Uterus (tissue), 4 donors: ENCODE measurements at places on chromosomes 13 and 19.

DNA sequence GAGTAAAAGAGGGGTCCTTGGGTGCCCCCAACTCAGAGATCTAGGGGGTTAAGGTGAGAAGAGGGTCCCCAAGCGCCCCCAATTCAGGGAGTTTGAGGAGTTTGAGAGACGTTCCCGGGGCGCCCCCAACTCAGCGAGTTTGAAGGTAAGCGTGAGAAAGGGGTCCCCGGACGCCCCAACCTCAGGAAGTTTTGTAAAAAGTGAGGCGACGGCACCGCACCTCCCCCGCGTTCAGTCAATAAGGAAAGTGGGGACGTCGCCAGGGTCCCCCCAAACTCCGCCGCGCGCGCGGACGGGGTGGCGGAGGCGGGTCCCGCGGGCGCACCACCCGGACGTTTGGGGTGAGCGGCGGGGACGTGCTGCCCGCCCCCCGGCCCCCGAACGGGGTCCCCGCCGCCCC, 353 bp downstream of the RFX2 start:
- DNase-seq, result peak; percentile 51

GRCh38 chr13:111156421-111156820, 41.3 kb downstream of the ARHGEF7 start:
- DNase-seq, result no peak

DNA sequence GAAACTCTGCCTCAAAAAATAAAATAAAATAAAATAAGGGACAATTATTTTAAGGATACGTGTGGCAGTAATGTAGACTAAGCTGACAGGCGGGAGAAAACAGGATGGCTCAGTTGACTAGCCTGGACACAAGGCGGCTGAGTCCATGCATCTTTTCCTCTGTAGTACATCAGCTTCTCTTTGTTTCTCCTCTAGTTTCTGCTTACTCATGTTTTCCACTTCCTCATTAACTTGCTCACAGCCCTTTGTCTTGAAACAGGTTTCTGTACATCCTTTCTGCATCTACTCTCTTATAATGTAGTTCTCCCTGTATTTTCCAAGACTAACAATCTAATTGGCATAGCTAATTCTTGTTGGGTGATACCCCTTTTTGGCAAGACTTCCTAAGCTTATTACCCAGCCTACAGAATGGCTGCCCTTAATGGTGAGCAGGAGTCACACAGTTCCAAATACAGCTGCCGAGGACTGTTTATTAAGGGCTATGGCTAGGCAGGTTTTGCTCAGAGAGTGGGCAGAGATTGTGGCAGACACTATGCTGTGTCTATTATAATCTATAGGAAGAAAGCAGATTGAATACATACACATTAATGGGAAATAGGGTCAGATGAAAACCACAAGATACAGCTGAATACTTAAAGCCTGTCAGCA, 58.7 kb upstream of the KLF5 start:
- DNase-seq, result no peak

DNA sequence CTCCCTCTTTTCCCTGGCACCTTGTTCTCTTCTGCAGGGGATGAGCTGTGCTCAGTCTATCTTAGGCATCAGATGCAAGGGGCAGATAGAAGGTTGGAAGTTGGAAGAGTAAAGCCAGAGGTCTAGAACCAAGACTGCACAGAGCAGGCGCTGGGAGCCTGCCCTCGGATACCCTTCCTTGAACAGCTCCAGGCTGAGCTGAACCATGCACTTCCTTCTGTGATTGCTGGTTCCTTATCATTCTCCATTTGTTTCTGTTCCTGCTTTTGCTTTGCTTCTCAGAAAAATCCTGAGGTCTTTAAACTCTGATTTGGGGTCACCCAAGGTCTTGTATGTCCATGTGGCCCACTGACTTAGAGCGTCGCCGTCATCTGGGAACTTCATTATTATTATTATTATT, 36.3 kb downstream of the ARHGEF18 start:
- DNase-seq, result no peak

GRCh38 chr13:112161521-112162301, 94.8 kb downstream of the SOX1 start:
- DNase-seq, result no peak

GRCh38 chr19:1783354-1783753, 28.7 kb downstream of the ATP8B3 start:
- DNase-seq, result no peak

GRCh38 chr13:104086759-104087158, 1020.5 kb upstream of the SLC10A2 start:
- DNase-seq, result no peak

- DNase-seq, result no peak
These were observed 1.5 kb downstream of the MYPOP start for GRCh38 chr19:45900738-45901431.

DNA sequence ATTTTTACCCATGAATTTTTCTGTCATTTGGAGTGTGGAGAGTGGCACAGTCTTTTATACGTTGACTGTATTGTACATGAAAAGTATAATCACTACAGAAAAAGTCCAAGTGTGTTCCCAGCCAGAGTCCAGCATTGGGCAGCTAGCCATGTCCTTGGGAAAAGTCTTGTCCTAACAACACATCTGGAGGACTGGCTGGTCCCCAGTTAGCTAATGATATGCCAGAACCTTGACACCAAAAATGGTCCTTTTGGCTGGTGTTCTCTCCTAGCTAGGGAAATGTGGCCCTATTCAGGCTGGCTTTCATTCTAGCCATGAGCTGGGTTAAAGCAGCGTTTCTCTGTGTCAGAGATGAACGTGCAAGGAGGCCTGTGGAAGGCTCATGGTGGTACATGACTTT, 98.9 kb downstream of the ESD start:
- peak; percentile 47 for DNase-seq

DNA sequence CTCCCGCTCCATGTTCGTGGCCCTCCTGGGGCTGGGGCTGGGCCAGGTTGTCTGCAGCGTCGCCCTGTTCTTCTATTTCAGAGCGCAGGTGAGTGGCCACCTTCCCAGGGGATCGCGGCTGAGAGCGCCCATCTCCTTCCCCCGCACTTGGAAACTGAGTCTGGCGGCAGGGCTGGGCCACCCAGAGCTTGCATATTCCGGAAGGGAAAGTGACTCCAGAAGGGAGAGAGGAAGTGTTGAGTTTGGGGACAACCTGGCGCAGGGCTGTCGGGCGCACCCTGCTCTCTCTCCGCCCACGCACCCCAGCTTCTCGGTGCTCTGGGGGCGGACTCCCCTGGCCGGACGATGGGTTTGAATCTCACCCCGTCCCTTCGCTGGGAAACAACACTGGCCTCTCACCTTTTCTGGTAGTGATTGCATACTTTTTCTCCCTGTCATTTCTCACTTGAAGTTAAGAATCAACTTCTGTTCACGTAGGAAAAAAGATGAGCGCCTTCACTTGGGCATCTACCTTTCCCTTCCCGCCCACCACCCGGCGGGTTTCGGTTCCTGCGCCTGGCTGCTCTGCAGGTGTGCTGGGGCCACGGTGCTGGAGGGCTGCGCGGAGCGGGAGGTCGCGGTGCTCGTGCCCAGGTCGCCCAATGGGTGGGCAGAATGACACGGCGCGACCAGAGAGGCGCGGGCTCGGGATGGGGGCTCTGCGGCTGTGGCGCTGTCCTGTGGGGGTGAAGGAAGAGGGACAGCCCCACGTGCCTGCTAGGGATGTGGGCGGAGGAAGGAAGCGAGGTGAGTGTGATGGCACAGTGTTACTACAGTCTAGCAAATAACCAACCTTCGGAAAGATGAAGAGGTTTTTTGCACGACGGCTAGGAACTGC, 721 bp downstream of the TNFSF11 start:
- DNase-seq, result no peak

GRCh38 chr19:32868206-32868950, 1.2 kb downstream of the SLC7A9 start:
- DNase-seq, result no peak

DNA sequence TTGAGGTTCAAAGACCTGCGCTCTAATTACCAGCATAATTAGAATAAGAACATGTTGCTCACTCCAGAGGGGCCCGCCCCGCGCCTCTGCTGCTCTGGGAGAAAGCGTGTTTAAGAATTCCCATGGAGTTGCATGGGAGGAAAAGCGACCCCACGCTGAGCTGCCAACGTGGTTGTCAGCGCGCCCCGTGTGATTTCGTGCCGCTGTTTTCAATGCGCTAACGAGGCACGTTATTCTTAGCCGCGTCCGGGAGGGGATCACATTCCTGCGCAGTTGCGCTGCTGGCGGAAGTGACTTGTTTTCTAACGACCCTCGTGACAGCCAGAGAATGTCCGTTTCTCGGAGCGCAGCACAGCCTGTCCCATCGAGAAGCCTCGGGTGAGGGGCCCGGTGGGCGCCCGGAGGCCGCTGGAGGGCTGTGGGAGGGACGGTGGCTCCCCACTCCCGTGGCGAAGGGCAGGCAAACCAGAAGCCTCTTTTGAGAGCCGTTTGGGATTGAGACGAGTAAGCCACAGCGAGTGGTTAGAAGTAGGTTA, 173.8 kb upstream of the SOX1 start:
- no peak for DNase-seq

GRCh38 chr13:110310541-110311442, 3.7 kb downstream of the COL4A2 start:
- DNase-seq, result no peak

GRCh38 chr13:102333320-102334198, 68.3 kb downstream of the FGF14 start:
- DNase-seq, result no peak

- DNase-seq, result no peak
These were observed 28.7 kb downstream of the TMEM255B start for GRCh38 chr13:113787694-113788093.

DNA sequence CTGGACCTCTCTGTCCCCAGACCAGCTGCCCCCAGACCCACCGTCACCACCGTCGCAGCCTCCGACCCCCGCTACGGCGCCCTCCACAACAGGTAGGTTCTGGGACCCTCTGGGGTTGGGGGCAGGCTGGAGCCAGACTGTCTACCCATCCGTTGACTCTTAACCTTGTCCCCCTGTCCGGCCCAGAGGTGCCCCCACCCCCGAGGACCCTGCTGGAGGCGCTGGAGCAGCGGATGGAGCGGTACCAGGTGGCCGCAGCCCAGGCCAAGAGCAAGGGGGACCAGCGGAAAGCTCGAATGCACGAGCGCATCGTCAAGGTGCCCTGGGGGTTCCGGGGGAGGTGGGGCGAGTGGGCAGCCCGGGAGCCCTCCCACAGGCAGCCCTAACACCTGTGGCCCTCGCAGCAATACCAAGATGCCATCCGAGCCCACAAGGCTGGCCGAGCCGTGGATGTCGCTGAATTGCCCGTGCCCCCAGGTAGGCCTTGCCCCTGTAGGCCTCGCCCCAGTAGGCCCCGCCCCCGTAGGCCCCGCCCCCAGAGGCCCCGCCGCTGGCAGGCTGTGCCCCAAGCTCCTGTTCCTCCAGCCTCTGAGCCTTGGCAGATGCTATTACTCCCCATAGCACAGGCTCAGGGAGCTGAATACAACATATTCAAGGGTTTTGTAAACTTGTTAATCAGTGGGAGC, 12.9 kb downstream of the CC2D1A start:
- no peak for DNase-seq

DNA sequence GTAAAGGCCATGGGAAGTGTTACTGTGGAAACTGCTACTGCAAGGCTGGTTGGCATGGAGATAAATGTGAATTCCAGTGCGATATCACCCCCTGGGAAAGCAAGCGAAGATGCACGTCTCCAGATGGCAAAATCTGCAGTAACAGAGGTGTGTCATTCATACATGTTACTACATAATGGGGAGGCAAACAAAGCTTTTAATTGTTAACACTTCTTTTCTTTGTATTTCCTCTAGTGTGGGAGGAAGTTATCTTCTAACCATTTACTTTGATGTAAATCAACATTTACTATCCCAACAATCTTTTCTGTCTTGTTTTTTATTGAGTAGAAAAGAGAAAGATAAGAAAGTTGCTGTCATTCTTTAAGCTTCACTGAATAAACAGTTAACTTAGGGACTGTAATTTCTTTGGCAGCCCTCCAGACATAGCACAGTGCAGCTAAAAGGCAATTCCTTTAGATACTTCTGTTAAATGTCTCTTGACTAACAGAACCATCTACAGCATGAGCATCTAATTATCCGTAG, 126.9 kb downstream of the ITGBL1 start:
- no peak for DNase-seq

DNA sequence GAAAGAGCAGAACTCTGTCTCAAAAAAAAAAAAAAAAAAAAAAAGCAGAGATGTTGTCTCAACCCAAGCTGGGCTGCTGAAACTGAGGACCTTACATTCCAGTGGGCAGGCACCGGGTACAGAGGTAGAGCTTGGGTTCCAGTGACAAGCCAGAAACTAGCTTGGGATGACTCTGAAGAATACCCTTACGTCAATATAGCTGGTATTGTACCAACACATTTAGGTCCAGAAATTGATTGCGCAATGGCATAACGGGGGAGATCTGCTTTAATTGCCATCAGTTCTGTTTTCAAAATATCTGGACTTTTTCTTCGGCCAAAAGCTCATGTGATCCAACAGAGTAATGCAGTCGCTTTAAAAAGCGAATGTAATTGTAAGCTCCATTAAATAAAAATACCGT, 103.1 kb upstream of the UBL3 start:
- DNase-seq, result no peak

GRCh38 chr19:1980091-1980808, 35.3 kb downstream of the BTBD2 start:
- no peak for DNase-seq

GRCh38 chr13:29887030-29887557, 36.7 kb upstream of the UBL3 start:
- DNase-seq, result no peak

- DNase-seq, result no peak
These were observed 730 bp downstream of the NRTN start for GRCh38 chr19:5805462-5806132.

DNA sequence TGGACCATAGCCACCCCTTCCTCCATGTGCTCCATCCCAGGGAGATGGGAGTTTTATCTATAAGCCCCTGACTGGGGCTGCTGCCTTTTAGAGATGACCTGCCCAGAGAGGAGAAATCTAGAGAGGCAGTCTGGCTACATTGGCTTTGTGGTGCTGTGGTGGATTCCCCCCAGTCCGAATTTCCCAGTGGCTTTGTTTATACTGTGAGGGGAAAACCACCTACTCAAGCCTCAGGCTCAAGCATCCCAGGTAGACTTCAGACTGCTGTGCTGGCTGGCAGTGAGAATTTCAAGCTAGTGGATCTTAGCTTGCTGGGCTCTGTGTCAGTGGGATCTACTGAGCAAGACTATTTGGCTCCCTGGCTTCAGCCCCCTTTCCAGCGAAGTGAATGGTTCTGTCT, 1195.7 kb upstream of the PCDH20 start:
- DNase-seq, result no peak

GRCh38 chr19:29815231-29815630, 3.4 kb downstream of the CCNE1 start:
- DNase-seq, result no peak

- DNase-seq, result no peak
These were observed 36.1 kb upstream of the DCUN1D2 start for GRCh38 chr13:113526466-113527220.

- DNase-seq, result no peak
These were observed 83.3 kb upstream of the ZNF536 start for GRCh38 chr19:30288911-30289310.

GRCh38 chr19:39430675-39431593, 4.8 kb downstream of the RPS16 start:
- no peak for DNase-seq

GRCh38 chr19:1252821-1253513, 4.6 kb downstream of the MIDN start:
- DNase-seq, result peak; percentile 95
